ENCODE measurements at places on chromosomes 7 and 10.

DNA sequence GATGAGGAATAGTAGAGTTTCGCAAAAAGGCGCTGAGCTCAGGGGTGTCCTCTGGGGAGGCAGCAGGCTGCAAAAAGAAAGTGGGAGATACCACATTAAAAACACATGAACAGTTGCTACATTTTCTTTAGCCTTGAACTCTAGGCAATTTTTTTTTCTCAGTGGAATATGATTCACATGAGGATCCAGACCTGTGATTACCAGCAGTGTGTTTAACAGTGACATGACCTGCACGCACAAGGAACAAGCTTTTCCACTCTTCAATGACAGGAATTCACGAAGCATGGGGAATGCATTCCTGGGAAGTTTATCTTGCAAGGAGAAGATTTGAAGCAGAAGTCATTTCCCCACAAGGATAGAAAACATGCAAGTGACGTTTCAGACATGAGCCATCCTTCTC, 161.6 kb downstream of the ITGA8 start:
- no peak for DNase-seq

GRCh38 chr7:74454925-74455288, 1.2 kb downstream of the GTF2IRD1 start:
- DNase-seq = no peak

GRCh38 chr7:43405948-43406347, 177.0 kb upstream of the STK17A start:
- DNase-seq = no peak

DNA sequence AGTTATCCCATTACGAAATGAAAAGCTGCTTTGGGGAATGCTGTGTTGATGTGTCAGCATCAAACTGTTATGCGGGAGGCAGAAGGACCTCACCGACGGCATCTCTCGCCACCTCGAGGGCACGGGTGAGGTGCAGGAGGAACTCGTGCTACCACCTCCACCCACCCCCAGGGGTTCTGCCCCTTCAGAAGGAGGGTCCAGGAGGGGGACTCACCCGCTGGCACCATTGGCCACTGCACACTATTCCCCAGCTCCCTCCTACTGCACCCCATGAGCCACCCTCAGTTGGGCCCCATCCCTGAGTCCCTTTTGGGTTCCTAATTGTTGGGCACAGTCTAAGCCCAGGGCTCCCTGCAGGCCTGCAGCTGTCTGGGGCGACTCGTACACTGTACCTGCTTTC, 236.6 kb downstream of the PTPRN2 start:
- DNase-seq = no peak

GRCh38 chr7:103622274-103622673, 176.3 kb upstream of the SLC26A5 start:
- DNase-seq = no peak

GRCh38 chr10:22758867-22759266, 44.5 kb upstream of the PIP4K2A start:
- no peak for DNase-seq

- peak; percentile 36 for DNase-seq
Observed at GRCh38 chr10:122267849-122268737, 3.0 kb upstream of the BTBD16 start.

GRCh38 chr7:71220210-71220695, 88.3 kb downstream of the GALNT17 start:
- DNase-seq = no peak

DNA sequence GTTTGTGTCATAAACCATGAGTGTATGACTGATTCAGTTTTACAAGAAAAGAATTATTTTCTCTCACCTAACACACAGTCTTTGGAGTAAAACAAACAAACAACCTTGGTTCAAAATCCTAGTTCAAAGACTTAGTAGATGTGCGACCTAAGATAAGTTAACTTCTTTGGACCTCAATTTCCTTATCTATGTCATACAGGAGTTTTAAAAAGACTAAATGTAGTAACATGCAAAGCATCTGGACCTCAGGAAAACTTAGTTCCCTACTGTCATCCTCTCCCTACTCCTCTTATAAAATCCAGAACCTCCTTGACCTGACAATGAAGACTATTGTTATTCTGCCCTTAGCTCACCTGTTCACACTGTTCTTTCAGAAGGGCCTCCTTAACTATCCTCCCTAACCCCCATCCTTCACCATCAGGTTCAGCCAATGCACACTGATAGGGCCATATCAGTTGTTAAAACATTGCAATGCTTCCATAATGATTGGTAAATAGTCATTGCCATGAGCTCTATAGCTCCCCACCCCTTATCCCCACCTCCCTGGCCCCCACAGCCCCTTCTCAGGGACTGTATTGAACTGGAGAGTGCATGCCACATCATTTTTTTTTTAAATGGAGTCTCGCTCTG, 28.8 kb upstream of the CCNJ start:
- no peak for DNase-seq

GRCh38 chr10:97376413-97376812, 24.7 kb downstream of the RRP12 start:
- no peak for DNase-seq

- DNase-seq = no peak
Observed at GRCh38 chr10:59718257-59718656, 8.6 kb upstream of the SLC16A9 start.

GRCh38 chr10:132899751-132900065, 42.7 kb downstream of the CFAP46 start:
- no peak for DNase-seq

- DNase-seq = no peak
Observed at GRCh38 chr7:18590241-18590640, 94.7 kb downstream of the HDAC9 start.

GRCh38 chr7:70695795-70696083, 436.2 kb upstream of the GALNT17 start:
- no peak for DNase-seq

DNA sequence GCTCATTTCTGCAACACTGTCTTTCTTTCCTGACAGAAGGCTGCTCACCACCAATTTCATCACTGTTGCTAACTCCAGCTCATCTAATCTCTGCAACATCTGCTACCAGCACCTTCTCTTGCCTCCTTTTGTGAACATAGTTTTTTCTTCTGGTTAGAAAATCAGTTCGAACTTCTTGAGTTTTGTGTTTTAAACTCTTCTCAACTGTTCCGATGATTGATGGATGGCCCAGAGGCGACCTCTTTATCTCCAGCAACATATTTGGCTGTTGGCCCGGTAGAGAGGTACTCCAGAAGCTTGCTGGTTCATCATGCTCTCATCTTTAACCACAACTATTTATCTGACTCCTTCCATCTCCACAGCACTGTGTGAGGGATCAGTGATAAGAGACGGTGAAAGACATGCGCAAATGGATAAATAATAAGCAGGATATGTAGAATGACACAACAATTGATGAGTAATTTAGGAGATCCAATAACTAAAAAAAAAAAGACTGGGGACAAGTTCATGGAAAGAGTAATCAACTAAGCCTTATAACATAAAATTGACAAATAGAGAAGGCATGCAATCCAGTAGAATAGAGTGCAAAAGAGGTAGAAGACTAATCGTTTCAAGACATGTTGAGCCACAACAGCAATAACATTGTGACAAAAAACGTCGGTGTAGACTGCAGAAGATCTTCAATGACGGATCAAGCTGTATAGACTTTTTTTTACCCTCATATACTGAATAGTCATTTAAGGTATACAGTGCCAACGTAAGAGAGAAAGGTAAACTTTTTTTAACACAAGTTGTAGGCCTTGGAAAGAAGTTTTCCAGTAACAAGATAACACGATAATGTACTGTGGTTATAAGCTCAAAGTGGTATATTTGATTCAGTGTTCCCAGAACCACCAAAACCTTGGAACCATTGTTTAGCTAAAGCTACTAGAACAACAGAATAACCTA, 152.2 kb downstream of the CRPPA start:
- no peak for DNase-seq

DNA sequence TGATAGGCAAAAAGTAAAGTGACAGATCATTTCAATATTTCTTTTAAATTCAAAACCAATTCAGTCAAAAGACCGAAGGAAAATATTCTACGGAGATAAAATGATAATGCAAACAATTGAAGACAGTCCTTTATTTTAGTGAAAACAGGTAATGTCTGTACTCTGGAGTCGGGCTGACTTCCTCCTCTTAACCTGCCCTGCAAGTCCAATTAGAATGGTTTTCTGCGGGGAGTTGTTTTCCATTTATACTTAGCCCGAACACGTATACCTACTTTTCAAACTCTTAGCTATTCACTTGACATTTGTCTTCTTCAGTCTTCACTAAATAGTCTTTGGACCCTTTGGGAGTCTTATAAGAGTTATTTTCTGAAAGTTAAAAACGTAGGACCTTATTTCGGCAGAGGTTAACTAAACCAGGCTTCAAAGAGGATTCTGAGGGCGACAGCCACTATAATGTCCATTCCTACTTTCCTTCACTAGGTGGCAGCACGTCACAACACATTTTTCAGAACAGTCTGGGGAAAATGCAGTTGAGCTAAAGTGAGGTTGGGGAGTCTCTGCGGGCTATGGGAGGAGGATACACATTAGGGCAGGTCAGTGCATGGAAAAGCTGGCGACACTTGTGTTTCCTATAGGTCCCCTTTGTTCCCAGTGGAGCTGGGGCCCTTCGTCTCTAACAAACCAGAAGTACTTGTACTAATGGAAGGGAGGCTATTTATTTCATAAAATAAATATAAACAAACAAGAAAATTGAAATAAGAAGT, 472.0 kb downstream of the KCNMA1 start:
- DNase-seq = peak; percentile 73

DNA sequence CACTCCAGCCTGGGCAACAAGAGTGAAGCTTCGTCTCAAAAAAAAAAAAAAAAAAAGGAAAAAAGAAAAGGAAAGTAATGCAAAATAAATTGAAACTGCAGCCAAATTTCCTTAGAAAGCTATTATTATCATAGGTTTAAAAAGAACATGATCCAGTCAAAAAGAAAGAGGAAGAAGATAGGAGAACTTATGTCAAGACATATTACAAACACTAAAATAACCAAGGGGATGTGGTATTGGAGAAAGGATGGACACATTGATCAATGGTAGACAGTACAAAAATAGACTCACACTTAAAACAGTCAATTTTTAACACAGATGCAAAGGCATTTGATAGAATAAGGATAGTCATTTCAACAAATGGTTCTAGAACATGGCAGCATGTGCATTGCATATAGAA, 27.3 kb upstream of the PFKP start:
- DNase-seq = no peak

GRCh38 chr10:96690755-96691730, 29.3 kb downstream of the PIK3AP1 start:
- DNase-seq = no peak

GRCh38 chr7:70426249-70426880, 705.6 kb upstream of the GALNT17 start:
- no peak for DNase-seq

- DNase-seq = no peak
Observed at GRCh38 chr7:113649556-113649955, 269.3 kb downstream of the PPP1R3A start.

DNA sequence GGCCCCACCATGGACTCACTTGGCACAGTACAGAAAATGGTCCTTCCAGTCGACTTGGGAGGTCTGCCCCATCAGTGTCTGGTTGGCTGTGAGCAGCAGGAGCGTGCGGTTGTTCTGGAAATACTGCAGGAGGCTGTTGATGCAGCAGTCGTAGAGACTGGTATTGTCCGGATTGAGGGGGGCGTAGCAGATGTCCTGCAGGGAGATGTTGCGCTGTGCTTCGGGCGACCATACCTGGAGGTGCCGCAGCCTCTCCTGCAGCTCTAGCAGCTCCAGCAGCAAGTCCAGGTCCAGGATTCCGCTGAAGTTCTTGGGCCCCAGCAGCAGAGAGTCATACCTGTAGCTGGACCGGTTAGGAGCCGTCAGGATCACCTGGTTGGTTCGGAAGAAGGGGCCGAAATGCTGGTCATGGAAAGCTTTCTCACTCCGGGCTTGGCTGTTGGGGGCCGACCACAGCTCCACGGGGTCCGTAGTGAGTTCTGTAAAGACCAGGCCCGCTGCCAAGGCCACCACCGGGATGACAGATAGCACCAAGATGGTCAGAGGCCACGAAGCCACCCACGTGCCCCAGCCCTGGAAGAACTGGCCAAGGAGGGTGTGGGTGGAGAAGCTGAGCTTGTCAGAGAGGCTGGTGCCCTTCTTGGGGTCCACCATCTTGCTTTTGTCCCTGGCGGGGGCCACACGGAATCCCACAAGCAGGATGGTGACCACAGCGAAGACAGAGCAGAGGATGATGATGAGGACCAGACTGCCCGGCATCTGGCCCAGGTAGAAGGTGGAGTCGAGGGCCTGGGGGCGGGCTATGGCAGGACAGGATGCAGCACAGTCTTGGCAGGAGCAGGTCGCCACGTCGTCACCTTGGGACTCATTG, 2.1 kb downstream of the NPC1L1 start:
- no peak for DNase-seq

DNA sequence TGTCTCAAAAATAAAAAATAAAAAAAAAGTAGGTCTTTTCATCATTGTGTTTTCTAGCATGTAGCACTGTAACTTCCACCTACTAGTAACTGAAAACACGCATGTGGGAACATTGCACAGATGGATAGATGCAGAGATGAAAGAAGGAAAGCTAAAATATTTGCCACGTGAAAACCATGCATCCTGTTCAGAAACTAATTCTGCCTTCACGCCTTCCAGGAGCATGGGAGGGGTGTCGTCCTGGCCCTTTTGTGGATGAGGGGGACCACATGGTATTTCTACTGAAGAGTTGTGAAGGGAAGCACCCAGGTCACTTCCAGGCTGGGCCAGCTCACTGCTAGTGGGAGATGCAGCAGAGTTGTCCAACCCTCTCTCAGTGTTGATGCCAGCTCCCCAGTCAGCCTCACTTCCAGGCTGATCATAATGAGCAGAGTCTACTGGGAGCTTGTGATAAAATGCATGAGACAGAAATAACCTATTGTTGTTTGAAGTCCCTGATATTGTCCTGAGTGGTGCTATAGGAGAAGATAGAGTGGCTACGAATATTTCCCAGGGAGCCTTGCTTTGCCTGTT, 287.1 kb upstream of the CELF2 start:
- DNase-seq = no peak

GRCh38 chr7:121385800-121386179, 10.3 kb downstream of the FAM3C start:
- DNase-seq = no peak

GRCh38 chr7:33750177-33750576, 155.2 kb upstream of the BMPER start:
- DNase-seq = no peak

DNA sequence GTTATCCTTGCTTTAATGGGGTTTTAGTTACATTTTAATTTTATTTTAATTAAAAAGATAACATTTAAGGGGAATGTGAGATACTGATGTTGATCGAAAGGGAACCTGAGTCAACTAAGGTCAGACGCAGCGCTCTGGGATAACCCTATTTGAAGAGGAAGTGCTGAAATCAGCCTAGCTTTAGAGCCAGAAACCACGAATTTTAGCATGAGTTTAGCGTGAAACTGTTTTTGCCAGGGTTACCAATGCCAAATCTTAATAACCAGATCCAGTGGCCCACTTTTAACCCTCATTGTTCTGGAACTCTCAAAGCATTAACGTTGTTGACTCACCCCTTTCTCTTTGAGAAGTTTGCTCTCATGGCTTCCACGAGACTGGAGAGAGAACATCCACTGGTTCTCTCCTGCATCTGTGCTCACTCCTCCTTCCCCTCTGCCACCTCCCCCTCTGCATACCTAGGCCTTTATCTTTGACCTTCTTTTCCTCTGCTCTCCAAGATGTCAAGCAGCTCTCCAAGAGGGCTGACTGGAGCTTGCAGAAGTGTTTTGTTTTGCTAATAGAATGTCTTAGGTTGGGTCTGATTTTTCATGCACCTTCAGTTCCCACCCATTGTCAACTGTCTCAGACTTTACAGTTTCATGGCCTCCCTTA, 198.3 kb upstream of the CELF2 start:
- no peak for DNase-seq
